Panc1 (cell line): ENCODE measurements at places on chromosomes 1 and 21. TPM values are rescaled to one million over a fixed set of nuclear protein-coding genes. Genes with fewer than 3 reads are reported as not detected.

- no peaks in the 10 kb centered on the region for H3K36me3 ChIP-seq
- peak overlapping the region; percentile 77 for H3K27ac ChIP-seq
- H3K4me1 ChIP-seq, result no peaks in the 10 kb centered on the region; the same call in 1 of the 2 replicates
- H3K4me3 ChIP-seq, result peak overlapping the region; percentile 70
- H3K27me3 ChIP-seq, result no peaks in the 10 kb centered on the region
- DNase-seq, result no peak
Measured at GRCh38 chr1:173406783-173407230, 70.3 kb upstream of the PRDX6 start.

DNA sequence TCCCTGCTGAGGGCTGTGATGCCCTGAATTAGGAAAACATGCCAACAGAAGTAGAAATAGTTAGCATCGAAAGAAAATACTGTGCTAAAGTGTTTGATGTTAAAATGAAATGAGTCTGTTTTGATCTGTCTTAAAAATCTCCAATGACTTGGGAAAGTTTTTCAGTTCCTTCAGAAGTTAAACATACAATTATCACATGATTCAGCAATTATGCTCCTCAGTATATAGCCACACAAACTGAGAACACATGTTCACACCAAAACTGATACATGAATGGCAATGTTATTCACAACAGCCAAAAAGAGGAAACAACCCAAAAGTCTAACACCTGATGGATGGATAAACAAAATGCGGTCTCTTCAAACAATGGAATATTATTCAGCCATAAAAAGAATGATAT, 130.6 kb downstream of the PTPN14 start:
- H3K4me1 ChIP-seq, result peaks cover 64% of the 10 kb centered on the region
- no peak for DNase-seq
- peak overlapping the region; percentile 52 for H3K27ac ChIP-seq
- no peaks in the 10 kb centered on the region for H3K27me3 ChIP-seq
- no peak overlapping the region for H3K4me3 ChIP-seq
- H3K36me3 ChIP-seq, result peaks cover 2% of the 10 kb centered on the region; the same call in 1 of the 2 replicates

DNA sequence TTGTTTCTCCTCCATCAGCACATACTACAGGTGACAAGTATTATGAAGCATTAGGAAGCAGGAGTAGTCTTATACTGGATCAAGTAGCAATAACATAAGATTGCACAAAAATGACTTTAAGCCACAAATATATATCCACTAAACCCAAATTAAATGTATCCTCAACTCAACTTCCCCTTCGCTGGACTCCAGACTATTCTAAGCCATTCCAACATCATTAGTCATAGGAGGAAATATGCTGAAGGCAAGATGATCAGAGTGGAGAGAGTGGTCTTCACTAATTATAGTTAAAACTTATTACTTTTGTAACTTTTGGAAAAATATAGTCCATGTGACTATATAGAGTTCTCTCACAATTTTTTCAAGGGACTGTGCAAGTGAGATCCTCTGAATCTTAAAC, 390.7 kb upstream of the ZP4 start:
- H3K36me3 ChIP-seq, result no peaks in the 10 kb centered on the region
- no peaks in the 10 kb centered on the region for H3K4me1 ChIP-seq
- no peaks in the 10 kb centered on the region for H3K27me3 ChIP-seq
- H3K27ac ChIP-seq, result no peak overlapping the region
- no peak for DNase-seq

NTMT2 gene
- total RNA-seq, result not detected

- no peaks in the 10 kb centered on the region for H3K36me3 ChIP-seq
- H3K27me3 ChIP-seq, result no peaks in the 10 kb centered on the region; the same call in 1 of the 2 replicates
- no peaks in the 10 kb centered on the region; the same call in 1 of the 2 replicates for H3K4me1 ChIP-seq
- H3K27ac ChIP-seq, result no peak overlapping the region
- DNase-seq, result no peak
Measured at GRCh38 chr1:178871551-178872320, 859 bp upstream of the ANGPTL1 start.

DNA sequence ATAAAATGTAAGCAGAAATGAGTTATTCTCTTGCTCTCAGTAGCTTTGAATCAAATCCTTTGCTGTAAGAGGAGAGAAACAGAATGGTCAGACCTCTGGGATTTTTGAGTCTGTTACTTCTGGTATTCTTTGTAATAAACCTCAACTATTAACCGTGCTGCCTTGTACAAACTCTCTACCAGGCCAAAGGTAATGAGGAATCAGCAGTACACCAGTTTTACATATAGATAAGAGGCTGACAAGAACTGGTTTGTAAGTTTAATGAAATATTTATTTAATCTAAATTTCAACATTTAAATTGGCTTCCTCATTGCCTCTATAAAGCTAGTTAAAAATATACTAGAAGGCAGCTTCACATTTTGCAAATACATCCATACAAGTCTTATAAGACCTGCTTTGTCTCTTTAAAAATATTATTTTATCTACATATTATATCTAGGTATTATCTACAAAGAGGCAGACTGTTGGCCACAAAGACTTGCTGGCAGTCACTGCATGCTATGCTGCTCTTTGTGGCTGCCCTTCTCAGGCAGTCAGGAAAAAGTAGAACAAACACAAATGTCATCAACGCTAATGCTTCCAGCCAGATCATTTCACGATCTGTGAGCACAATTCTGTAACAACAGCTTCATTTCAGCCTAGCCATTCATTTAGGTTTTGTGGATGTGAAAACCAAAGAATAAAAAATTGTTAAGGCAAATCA, 173.0 kb downstream of the GABPA start:
- no peak for DNase-seq
- no peaks in the 10 kb centered on the region for H3K27me3 ChIP-seq
- H3K36me3 ChIP-seq, result no peaks in the 10 kb centered on the region; the same call in 1 of the 2 replicates
- no peak overlapping the region for H3K27ac ChIP-seq
- H3K4me3 ChIP-seq, result no peak overlapping the region
- H3K4me1 ChIP-seq, result peaks cover 6% of the 10 kb centered on the region

- no peak for DNase-seq
- H3K36me3 ChIP-seq, result no peaks in the 10 kb centered on the region
- no peaks in the 10 kb centered on the region for H3K4me1 ChIP-seq
Measured at GRCh38 chr1:173365341-173365740, 111.8 kb upstream of the PRDX6 start.

TTLL10 gene
- not detected for total RNA-seq

GRCh38 chr21:29194847-29195246, 64.4 kb downstream of the MAP3K7CL start:
- no peaks in the 10 kb centered on the region for H3K36me3 ChIP-seq
- H3K27ac ChIP-seq, result no peak overlapping the region
- peaks cover 6% of the 10 kb centered on the region; the same call in 1 of the 2 replicates for H3K4me1 ChIP-seq
- H3K27me3 ChIP-seq, result no peaks in the 10 kb centered on the region
- no peak for DNase-seq

DNA sequence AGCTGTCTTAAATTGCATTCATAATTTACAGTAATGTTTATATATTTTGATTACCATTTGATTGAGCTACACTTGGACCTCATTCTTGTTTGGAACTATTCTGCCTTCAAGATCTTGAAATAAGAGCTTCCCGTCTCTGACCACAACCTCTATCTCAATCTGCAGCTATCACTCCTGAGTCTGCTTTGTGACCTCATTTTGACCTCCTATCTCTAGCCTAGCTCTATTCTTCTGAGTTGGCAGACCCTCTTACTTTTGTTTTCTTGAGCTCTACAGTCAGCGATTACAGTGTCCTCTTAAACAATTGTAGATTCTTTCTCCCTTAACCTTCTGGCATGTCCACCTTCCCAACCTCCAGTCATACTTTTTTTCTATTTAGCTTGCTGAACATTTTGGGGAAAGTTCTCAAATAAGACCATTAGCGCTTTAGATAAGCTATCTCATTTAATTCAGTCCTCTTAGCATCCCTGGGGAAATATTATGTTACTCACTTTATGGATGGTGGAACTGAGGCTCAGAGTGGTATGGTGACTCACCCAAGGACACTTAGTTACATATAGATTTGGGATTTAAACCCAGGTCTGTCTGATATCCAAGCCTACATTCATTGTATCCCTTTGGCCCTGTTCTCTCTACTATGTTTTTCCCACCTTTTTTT, 19.1 kb downstream of the RPAP2 start:
- H3K4me1 ChIP-seq, result no peaks in the 10 kb centered on the region
- no peak for DNase-seq
- no peaks in the 10 kb centered on the region for H3K27me3 ChIP-seq
- no peak overlapping the region for H3K4me3 ChIP-seq
